A673 (cell line): ENCODE measurements at places on chromosomes 13 and 19. TPM values are rescaled to one million over a fixed set of nuclear protein-coding genes. Genes with fewer than 3 reads are reported as not detected.

DNA sequence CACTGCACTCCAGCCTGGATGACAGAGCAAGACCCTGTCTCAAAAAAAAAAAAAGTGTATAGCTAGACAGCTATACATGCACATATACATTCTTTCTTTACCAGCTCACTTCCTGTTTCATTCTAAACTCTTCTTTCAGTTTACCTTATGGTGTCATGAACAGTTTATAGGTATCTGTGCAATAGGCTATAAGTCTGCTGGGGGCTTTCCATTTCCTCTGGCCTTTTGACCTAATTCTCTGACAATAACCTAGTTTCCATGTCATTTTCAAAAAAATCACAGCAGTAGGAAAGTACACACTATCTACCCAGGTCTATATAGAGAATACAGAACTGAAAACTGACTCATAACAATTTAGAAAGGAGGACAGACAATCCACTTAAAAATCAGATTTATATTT is 24.4 kb upstream of the URAD start:
- no peak for DNase-seq

GRCh38 chr13:68254151-68254550 is 1024.0 kb upstream of the PCDH9 start:
- no peak for DNase-seq

DNA sequence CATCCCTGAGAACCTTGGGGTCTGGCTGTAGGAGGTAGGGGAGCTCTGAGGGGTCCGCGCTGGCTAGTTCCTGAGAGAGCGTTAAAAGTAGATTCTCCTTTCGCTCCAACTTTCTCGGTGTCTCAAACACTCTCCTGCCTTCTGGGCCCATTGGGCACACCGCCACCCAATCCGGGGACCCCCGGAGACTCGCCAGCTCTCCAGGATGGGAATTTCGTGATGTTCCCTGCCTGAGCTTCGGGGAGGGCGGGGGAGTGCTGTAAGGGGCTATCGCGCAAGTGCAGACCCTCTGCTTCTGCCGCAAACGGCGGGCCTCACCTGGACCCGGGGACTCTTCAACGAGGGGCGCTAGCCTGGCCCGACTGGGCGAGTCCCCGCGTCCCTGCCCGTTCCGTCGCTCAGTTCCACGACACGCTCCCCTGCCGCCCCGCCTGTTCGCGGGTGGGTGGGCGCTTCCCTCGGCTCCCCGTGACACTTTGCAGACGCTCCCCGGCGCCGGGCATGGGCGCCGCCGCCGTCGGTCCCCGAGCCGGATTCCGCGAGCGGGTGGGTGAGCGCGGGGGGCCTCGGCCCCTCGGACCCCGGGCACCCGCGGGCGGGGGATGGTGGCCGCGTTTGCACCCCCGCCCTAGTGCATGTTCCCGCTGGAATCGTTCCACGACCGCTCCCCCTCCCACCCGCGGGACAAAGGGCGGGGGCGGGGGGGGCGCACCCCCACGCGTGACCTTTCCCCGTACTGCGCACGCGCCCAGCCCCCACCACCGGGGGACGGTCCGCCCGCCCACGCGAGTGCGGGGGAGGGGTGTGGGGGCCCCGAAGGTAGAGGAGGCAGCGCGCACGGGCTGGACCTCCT is at the start of gene CCDC106:
CCDC106 (plus strand) TSS at position 481 of the 853 bp plus-strand sequence. CDS start 835 bp downstream, outside the sequence.
- peak; percentile 92 for DNase-seq

GRCh38 chr19:55301459-55302317 is 17.9 kb downstream of the BRSK1 start:
- DNase-seq = peak; percentile 88

The EID2 gene
- 25.0 and 25.2 TPM in 2 replicates for total RNA-seq

The RFPL4AL1 gene
- total RNA-seq = not detected in 2 replicates

The IRGC gene
- not detected in 2 replicates for total RNA-seq

The FXYD7 gene
- total RNA-seq = 0.56 and 0.85 TPM in 2 replicates

DNA sequence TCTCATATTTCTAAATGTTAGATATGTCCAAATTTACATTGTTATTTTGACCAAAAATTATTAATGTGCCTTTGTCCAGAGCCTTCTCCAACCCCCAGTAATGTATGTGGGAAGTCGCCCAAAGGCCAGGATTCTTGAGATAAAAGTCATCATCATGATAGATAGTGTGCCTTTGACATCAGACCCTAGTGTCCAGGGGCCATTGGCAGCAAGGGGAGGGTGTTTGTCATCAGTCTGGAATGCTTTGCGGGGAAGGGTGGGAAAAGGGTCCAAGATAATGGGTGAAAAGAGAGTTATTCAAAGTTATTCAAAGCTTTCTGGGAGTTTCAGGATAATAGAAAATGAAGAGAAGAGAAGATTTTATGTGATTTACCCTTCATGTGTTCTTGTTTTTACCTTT is 909.5 kb upstream of the GPC6 start:
- no peak for DNase-seq

DNA sequence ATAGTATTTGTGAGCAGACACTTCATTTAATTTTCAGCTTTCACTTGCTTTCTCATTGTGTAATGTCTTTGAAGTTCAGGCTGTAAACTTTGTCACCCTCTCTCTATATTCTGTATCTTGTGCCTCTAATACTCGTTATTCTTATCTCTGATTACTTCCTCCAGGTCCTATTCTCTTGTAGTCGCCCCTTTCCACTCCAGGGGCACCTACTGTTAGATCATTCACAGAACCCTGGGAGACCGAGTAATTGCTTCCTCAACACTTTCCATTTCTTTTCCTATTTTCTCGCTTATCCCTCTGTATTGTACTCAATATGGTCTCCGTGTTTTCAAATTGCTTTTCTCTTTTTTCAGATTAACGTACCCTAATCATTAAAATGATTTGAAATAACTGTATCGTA is 93.9 kb upstream of the TDRD3 start:
- peak; percentile 52 for DNase-seq

- no peak for DNase-seq
Observed at GRCh38 chr19:45352471-45352870, 11.9 kb downstream of the KLC3 start.

The EBI3 gene
- 1.5 and 2.0 TPM in 2 replicates for total RNA-seq

DNA sequence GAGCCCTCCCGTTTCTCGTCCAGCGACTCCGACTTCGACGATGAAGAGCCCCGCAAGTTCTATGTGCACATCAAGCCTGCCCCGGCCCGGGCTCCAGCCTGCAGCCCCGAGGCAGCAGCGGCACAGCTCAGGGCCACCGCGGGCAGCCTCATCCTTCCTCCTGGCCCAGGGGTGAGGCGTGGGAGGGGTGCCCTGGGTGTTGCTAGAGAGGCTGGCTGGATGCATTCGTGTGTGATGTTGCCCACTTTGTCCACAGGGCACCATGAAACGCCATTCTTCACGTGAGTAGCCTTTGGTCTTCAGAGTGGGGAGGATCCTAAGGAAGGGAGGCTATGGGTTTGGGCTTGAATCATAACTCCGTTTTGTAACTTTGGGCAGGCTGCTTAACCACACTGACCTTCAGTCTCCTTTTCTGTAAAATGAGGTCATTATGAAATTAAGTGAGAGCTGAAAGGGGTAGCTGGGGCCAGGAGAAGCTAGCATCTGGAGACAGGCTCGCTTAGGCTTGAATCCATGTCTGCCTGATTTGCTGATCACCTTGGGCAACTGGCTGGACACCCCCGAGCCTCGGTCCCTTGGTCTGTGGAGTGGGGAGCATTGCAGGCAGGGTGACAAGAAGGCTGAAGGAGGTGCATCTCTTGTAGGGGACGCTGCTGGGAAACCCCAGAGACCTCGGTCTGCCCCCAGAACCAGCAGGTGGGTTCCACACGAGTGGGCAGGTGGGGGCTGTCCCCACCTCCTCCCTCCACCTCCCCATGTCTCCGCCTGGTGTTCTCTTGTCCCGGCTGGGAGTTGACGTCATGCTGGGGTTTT is 18.7 kb upstream of the B3GNT3 start:
- no peak for DNase-seq

The GGN gene
- 0.83 and 1.3 TPM in 2 replicates for total RNA-seq

GRCh38 chr19:873084-873483 is 13.6 kb downstream of the CFD start:
- peak; percentile 84 for DNase-seq

DNA sequence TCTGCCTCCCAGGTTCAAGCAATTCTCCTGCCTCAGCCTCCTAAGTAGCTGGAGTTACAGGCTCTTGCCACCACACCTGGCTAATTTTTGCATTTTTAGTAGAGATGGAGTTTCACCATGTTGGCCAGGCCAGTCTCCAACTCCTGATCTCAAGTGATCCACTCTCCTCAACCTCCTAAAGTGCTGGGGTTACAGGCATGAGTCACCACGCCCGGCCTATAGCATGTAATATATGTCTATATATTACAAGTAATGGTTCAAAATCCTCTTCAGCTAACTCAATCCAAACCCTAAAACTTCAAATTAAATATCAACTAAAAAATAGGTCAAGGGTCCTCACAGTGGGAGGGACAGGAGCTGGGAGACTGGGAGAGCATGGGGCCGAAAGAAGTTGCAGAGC is 28.0 kb downstream of the FPR3 start:
- DNase-seq = no peak

- DNase-seq = no peak
Observed at GRCh38 chr13:75713852-75714251, 77.7 kb downstream of the LMO7 start.

The LILRA1 gene
- total RNA-seq = not detected in 2 replicates

DNA sequence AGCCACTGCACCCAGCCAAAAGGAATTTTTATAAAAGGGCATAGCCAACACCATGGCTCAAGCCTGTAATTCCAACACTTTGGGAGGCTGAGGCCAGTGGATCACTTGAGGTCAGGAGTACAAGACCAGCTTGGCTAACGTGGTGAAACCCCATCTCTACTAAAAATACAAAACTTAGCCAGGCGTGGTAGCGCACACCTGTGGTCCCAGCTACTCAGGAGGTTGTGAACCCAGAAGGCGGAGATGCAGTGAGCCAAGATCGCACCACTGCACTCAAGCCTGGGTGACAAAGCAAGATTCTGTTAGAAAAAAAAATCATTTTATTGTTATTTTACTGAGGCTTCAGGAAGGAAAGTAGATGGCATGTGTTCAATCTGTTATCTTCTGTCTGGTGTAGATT is 31.3 kb upstream of the FOXO1 start:
- no peak for DNase-seq
